ENCODE measurements at places on chromosomes 13 and 19.

GRCh38 chr13:69389899-69390298 lies 717.7 kb upstream of the ATXN8OS start:
- DNase-seq: no peak

GRCh38 chr19:31594701-31595100 lies 245.5 kb upstream of the TSHZ3 start:
- DNase-seq: no peak

GRCh38 chr13:85825454-85825853 lies 26.2 kb upstream of the SLITRK6 start:
- no peak for DNase-seq

- no peak for DNase-seq
Observed at GRCh38 chr19:2271234-2272103, 10.5 kb downstream of the PEAK3 start.

DNA sequence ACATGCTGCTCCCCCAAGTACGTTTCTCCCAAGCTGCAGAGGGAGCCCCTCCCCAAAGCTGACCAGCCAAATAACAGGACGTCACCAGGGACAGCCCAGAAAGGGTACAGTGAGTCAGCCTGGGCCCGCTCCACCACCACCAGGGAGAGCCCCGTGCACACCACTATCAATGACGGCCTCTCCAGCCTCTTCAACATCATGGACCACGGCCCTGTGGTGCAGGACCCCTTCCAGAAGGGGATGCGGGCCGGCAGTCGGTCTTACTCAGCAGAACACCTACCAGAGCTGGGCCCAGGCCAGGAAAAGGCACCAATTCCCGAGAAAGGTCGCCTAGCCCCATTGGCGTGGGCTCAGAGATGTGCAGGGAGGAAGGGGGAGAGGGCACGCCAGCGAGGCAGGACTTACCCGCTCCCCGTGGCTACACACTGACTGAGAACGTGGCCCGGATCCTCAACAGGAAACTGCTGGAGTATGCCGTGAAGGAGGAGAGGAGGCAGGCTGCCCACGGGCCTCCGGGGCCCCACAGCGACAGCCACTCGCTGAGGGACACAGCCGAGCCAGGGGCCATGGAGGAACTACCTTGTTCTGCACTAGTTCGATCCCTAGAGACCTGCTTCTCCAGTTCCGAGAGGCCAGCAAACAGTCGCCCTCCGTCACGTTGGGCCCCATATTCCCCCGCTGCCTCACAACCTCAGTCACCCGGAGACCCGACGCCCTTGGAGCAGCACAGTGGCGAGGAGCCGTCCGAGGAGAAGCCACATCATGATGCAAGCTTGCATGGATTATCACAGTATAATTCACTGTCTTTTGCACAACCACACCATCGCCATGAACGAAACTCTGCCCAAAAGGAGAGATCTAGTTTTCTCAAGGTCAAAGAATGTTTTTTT lies 815.9 kb upstream of the KLHL1 start:
- DNase-seq: no peak

GRCh38 chr13:25692099-25692498 lies 320.3 kb downstream of the ATP8A2 start:
- DNase-seq: no peak

- no peak for DNase-seq
Observed at GRCh38 chr13:43731296-43731695, 55.5 kb downstream of the ENOX1 start.

DNA sequence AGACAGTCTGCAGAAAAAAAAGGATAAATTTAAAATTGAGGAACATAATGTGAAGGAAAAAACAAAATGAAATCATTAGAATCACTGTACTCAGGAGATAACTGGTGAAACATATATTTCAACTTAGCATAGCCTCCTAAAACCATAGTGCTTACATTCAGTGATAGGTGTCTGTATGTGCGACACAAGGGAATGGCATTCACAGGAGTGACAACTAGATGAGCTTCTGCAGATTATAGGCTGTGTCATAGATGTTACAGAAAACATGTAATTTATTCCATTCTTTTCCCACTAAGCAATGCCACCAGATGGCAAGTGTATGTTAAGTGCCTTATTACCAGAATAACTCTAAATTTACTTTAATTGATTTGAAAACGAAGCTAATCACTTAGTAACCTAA lies 960.0 kb upstream of the PCDH20 start:
- no peak for DNase-seq

DNA sequence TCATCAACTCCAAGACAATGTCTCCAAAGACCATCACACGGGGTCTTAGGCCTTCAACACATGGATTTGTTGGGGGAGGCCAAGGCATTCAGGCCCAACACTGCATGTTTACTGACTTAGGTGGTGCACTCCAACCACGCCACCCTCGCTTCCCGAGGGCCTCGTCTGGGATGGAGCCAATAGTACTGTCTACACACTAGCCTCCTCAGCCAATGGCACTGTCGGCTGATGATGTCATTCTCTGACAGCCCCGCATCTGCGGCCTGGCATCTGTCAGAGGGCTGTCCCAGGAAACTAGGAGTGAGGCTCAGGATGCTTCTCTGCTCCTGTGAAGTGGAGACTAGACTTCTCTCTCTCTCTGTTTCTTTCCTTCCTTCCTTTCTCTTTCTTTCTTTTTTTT lies 96.6 kb downstream of the TEX26 start:
- DNase-seq: no peak

DNA sequence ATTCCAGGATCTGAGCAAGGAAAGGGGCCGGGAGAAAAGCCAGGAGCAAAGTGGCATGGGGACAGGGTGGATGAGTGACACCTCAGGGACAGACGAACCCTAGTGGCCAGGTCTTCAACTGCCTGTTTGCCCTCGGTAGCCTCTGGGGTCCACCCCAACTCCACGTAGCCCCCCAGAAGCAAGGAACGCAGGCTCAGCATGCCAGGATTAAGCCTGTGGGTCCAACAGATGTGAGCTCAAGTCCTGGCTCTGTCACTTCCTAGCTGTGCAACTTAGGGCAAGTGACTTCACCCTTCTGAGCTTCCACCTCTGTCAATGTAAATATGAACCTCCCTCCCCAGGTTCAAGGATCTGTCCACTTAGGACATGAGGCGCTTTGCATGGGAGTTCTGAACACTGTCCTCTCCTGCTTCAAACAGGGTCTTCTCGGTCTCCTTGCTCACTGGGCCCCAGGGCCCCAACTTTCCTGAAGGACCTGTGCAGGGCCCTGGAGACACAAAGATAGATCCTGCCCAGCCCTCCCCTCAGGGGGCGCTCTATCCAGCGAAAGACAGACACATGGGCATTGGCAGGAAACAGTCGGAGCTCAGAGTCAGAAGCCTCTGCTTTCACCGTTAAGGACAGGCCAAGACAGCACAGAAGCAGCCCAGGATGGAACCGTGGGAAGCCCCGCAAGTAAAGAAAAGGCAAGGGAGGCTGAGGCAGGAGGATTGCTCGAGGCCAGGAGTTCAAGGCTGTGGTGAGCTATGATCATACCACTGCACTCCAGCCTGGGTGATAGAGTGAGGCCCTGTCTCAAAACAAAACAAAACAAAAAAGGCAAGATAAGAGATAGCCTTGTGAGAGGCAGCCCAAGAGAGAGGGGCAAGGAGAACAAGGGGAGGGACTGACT lies 13.2 kb downstream of the SYDE1 start:
- no peak for DNase-seq

- no peak for DNase-seq
Observed at GRCh38 chr19:1438933-1439354, 748 bp downstream of the RPS15 start.

GRCh38 chr13:34352958-34353357 lies 535.0 kb downstream of the RFC3 start:
- DNase-seq: no peak

DNA sequence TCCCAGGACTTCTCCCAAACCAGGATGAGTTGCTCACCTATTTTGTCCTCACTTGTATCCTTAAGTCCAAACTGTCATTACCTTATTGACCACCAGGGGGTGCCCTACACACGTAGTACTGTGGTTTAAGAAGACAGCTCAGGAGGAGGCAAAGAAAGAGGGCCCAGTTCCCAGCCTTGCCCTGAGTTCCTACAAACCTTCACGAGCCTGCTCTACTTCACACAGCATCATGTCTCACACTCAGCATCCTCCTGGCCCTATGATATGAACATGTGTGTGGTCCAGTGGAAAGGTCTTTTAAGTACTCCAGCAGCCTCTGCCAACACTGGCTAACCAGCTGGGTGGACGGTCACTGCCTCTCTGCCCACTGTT lies 8.1 kb upstream of the ZNF784 start:
- DNase-seq: peak; percentile 78

DNA sequence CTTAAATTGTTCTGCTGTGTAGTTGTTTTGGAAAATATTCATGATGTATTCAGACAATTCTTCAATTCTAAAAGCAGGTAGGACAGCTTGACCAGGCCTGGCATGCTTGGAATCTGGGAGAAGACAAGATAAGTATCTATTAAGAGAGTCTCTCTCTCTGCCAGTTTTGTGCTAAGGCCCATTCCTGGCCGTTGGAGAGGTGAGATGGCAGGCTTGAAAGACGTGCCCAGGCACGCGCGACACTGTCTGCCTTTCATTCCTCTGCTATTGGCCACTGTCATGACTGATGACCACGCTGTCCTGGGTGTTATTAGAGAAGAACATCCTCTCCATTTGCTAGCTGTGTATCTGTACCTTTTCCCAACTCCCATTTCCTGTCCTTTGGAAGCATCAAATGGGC lies 90.3 kb downstream of the LHFPL6 start:
- DNase-seq: no peak

GRCh38 chr13:40433577-40433976 lies 232.9 kb downstream of the FOXO1 start:
- DNase-seq: no peak

- no peak for DNase-seq
Observed at GRCh38 chr13:42113478-42113877, 65.0 kb downstream of the DGKH start.

DNA sequence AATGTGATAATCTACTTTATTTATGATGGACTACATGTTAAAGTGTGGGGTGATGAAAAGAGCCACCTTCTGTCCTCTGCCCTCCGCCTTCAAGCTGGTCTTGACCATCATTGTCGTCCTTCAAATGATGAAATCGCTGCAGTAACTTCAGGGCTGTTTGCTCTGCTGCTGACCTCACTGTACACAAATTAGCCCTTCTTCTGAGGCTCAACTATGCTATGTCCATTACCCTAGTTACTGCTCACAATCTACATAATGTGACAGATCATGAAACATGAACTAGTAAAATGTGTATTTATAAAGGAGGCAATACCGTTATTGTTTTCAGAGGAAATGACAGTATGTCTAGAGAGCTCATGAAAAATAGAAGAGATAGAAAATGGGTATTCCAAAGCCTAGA lies 145.9 kb downstream of the RFC3 start:
- DNase-seq: no peak

DNA sequence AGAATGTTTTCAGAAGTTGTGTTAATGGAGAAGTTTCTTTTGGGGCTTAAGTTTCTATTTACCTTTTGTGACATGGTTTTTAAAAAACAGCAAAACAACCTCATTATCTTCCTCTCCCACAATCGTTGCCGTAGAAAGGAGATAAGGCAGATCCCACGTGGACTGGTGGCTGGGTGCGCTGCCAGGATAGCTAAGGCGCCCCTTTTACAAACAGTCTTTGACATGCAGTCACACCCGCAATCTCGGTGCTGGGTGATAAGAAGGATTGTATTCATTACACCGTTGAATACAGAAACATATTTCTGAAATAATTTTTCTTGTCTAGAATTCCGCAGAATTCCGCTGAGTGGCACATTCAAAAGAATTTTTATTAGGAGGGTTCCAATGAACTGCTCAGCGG lies 271.1 kb downstream of the UQCRFS1 start:
- no peak for DNase-seq

All from NCI-H774 (cell line).